ENCODE measurements at places on chromosomes 7 and 10. TPM values are rescaled to one million over a fixed set of nuclear protein-coding genes. Genes with fewer than 3 reads are reported as not detected.
A peak's percentile ranks its signal among the peaks of the same experiment; 100 is the strongest.

GRCh38 chr7:155217634-155218033 lies 80.0 kb upstream of the INSIG1 start:
- no peak for DNase-seq

DNA sequence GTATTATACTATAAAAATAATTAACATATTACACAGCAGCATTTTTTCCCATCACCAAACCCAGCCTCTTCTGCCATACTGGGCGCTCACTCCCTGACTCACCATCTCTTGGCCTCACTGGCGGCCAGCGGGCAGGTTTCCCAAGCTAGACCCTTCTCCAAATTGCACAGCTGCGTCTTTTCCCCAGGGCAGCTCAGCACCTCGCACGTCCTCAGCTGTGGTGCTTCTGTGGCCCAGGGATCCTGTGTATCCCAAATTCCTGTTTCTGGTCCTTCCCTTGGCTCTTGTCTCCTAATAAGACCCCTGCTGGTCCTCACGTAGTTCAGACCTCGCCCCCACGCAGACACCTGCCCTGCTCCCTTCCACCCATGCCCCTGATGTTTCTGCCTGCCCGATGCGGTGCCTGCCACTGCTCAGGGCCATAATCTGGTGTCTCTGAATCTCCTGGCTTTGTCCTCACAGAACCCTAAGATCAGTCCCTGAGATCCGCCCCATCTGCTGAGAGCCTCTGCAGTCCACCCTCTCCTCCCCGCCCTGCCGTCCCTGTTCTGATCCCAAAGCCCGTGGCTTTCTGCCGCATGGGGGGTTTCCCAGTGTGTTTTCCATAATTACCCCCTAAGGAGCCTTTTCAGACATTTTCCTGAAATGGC lies 290.1 kb downstream of the TCERG1L start:
- no peak for DNase-seq

- no peak for DNase-seq
These were observed 10.0 kb upstream of the DDIT4 start for GRCh38 chr10:72263613-72264241.

- no peak for DNase-seq
These were observed 161.7 kb upstream of the LYZL2 start for GRCh38 chr10:30791197-30791611.

DNA sequence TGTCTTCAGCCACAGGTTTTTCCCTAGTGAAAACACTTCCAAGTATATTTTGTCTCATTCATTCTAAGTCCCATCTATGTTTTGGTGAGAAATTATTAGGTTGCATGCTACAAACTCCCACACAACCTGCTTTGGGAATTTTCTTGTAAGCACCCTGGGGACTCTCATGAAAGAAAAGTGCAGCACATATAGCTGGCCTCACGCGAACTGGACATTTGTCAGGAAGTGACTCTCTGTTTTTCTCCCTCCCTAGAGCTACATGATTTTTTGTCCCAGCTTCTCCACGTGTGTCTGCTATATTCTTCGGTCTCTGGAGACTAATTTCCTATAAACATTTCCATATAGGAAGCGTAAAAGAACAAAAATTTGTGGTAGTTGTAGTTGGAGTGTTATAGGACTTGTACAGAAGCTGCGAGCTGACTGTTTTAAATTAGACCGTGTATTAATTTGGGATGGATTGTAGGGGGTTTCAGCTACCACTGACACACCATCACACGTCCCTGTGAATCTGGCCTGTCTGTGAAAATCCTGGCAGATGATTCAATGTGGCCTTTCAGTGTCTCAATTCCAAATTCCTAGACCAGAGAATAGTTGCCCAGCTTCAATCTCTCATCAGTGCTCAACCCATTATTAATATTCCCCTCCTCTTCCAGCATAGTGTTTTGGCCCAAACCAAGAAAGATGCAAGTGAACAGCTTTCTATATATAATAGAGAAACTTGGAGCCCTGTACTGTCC lies 40.2 kb downstream of the ARL4A start:
- no peak for DNase-seq

DNA sequence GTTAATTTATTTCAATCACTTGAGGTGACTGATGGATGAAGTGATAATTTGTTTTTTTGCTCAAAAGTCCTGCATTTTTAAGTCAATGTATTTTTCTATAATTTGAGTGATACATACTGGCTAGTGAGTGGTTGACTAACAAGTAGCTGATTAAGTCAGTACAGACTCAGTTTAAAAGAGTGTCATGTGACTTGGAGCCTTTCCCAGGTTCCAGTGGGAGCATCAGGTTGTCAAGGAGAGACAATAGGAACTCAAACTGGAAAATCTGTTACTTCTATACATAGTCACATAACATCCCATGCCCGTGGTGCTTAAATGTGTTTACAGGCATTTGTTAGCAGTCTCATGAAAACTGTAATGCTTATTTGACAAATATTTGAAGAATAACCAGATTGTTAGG lies 154.7 kb downstream of the ANK3 start:
- DNase-seq: no peak

DNA sequence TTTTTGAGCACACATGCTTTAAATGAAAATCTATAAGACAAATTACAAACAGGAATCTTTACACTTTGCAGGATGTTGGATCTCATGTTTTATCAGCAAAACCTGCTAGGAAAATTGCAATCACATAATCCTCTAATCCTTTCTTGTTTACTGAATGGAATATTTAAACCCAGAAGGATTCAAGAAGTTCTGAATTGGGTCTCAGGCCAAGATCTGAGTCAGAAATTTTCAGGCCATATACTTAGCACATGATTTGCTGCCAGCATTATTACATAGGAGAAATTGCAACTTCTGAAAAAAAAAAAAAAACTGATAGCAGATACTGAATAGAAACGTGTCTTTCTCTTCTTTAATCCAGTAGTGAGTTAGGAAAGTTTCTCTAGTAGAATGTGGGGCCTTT lies 1005.3 kb upstream of the POT1 start:
- DNase-seq: no peak

DNA sequence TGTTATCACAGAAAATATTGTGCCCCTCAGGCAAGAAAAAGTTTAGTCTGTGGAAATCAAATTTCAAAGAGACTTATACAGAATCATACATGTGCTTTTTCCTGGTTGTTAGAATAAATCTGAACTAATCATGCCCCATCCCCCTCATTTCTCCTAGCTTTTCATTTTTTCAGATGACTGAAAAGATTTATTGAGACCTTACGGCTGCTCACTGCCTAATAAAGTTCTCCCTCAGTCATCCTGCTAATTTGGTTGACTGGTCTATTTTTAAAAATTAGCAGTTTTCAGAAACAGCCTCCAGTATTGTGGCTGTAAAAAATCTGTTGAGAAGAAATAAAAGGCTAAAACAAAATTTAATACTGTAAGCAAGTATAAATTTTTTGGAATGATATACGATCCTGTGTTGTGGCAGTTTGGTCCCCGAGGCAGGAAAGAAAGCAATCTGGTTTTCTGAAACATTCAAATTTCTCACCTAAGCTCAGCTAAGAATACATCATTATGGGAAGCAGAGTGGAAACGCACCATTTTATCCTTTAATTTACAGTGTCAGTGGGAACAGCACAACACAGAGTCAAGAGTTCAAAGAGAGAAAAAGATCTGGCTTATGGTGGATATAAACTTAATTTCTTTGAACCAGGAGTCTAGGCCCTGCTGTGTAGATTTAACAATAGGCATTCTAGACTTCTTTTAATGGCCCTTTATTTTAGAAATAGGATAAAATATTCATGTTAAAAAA lies 144.4 kb downstream of the KCND2 start:
- no peak for DNase-seq

DNA sequence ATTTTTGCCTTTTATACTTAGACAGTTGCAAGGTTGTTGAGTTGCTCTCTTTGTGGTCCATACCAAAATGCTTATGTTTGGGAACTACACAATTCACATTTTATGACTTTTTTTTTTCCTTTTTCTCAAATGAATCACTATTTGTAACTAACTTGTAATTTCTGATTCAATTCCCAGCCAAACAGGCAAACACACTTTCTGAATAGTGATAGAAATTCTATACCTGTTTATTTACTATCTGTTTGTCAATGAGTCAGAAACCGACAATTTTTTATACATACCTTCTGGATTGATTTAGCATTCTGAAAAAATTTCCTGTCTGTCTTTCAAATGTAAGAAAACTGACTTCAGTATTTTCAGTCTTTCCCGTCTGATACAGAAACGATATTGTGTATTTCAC lies 69.1 kb downstream of the MBL2 start:
- DNase-seq: no peak

DNA sequence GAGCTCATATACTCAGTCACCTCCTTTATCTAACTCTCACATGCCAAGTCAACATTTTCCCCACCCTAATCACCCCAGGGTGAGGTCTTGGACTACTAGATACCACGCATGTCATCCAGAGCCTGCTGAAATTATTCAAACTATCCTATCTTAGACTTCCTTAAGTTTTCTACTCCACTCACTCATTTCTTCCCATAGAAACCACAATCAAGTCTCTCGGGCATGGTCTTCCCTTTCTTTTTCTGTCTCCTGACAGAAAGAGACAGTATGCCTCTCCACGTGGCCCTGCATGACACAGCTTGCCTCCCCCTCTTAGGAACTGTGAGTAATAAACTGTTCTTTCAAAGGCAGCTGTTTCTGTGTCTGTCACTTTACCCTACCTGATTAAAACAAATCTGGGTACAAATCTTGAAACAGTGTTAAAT lies 29.4 kb downstream of the TAS2R41 start:
- no peak for DNase-seq

DNA sequence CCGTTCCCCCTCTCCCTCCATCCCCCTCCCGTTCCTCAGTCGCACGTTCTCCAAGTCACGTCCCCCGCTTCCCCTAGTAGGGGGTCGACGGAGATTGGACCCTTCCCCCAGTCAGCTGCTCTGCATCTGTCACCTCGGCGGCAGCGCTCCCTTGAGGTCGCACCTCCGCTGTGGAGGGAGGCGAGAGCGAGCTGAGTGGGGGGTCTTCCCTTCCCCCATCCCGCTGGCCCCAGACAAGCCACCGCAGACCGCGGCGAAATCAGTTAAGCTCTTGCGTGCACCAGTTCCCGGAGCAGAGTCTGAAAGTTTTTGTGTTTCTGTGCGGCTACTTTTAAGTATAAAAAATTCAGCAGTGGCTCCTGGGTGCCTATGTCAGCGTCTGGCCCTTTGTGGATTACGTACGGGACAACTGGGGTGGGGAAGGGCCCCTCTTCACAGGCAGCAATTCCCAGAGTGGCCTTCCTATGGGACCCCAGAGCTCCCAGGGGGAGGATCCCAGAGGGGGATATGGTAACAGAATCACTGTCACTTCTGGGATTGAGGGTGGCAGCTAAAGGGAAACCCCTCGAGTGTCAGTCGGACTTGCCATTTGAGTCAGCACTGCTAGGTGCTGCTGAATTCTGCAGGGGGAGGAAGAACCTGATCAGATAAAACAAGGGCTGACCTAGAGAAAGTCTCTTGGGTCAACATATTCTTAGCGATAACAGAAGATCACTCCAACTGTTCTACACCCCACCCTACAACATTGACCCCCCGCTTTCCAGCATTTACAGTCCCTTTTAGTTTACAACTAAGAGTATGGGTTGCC lies 12.5 kb upstream of the DDIT4 start:
- DNase-seq: peak; percentile 89

- peak; percentile 12 for DNase-seq
These were observed 147.6 kb upstream of the AOAH start for GRCh38 chr7:36871863-36872262.

The MASTL gene
- total RNA-seq: 32.6 TPM

The CYP3A4 gene
- not detected for total RNA-seq

Measured in activated T-cell treated with anti-CD3 and anti-CD28 coated beads, Interleukin-2, amount 50 U/mL, for 72 hours (primary cell).